ENCODE measurements at places on chromosomes 2 and 18. TPM values are rescaled to one million over a fixed set of nuclear protein-coding genes. Genes with fewer than 3 reads are reported as not detected.

The CELF4 gene
- not detected for total RNA-seq

The APOB gene
- total RNA-seq: 0.30 TPM

The ITGA6 gene
- 260 TPM for total RNA-seq

The IL36G gene
- total RNA-seq: not detected

The ZBTB7C gene
- not detected for total RNA-seq

The SLC38A11 gene
- not detected for total RNA-seq

The NAT8 gene
- total RNA-seq: not detected

The GPBAR1 gene
- total RNA-seq: 0.15 TPM

The ACSL3 gene
- 137 TPM for total RNA-seq

The BMPR2 gene
- total RNA-seq: 30.2 TPM

The ALPP gene
- not detected for total RNA-seq

The LOXHD1 gene
- not detected for total RNA-seq

The METTL4 gene
- total RNA-seq: 11.2 TPM
